ENCODE measurements at places on chromosomes 2 and 18.

DNA sequence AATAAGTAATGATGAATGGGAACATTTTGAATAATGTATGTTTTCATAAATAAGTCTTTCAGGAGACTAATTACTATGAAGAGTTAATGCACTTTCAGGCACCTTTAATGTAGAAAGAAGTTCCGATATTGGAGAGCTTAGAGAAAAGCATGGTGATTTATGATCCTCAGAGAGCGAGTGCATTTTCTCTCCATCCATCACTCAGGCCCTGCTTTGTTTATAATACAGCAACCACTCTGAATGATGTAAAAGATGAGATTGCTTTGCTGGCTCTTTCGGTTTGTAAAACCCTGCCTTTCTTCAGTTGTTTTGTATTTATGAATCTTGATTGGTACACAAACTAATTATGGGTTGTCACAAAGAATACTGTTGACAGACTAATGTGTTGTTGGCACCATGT lies 132.0 kb downstream of the NYAP2 start:
- no peak for DNase-seq

DNA sequence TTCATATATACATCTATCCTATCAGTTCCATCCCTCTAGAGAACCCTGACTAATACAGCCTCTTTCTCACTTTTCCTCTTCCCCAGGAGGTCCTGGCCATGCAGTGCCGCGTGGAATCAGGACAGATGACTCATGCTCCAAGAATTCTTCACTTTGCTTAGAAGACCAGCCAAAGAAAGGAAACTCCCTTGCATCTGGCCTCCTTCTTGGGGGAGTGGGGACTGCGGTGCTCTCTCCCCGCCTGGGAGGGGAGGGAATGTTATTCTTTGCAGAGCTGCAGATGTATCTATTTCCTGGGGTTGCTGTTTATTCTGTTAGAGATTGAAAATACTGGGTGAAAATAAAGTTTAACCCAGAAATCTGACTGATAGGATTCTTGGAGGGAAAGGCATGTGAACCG lies 111.5 kb upstream of the SH3BP4 start:
- peak; percentile 98 for DNase-seq

- DNase-seq = no peak
Observed at GRCh38 chr18:76654577-76654976, 159.5 kb upstream of the ZNF516 start.

- no peak for DNase-seq
Observed at GRCh38 chr2:16051841-16052564, 111.7 kb downstream of the MYCN start.

GRCh38 chr2:41409328-41409727 lies 638.5 kb upstream of the PKDCC start:
- no peak for DNase-seq

DNA sequence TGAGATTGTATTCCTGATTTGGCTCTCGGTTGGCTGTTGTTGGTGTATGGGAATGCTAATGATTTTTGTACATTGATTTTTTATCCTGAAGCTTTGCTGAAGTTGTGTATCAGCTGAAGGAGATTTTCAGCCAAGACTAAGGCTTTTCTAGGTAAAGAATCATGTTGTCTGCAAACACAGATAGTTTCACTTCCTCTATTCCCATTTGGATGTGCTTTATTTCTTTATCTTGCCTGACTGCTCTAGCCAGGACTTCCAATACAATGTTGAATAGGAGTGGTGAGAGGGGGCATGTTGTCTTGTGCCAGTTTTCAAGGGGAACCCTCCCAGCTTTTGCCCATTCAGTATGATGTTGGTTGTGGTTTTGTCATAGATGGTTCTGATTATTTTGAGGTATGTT lies 90.4 kb downstream of the CYP26B1 start:
- DNase-seq = no peak

GRCh38 chr2:31083234-31083993 lies 54.8 kb downstream of the GALNT14 start:
- peak; percentile 94 for DNase-seq

GRCh38 chr2:17583166-17583565 lies 42.7 kb downstream of the VSNL1 start:
- no peak for DNase-seq

DNA sequence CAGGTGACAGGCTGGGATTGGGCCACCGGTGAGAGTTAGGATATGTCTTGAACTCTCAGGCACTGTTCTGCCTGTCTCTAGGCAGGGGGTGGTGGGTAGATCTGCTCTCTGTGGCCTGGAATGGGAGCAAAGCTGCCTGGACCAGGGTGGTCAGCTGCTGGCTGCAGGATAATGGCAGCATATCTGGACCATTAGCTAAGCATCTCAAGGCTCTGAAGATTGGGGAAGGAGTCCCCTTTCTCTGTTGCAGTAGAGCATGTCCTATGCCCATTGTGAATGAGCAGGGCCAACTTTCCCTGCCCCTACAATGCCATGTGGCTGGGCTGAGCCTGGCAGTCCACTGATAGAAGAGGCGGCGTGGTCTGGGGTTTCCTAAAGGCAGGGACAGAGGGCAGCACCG lies 34.6 kb downstream of the LOXHD1 start:
- DNase-seq = no peak

DNA sequence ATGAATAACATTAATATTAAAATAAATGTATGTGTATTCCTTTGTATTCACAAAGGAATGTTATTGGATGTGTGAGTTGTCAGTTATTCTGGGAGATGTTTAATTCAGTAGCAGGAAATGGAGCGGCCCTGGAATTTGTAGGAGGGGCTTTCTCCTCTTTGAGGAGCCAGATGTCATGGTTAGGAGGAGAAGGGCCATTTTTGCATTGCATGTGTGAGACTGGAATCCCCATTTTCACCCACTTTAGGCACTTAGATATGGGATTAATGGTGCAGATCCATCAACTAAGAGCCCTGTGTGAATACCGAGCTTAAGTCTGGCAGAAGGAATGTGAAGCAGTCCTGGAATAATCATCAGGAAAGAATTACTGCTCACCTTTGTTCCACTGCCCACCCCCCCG lies 439.2 kb downstream of the PARD3B start:
- no peak for DNase-seq

GRCh38 chr2:39504790-39505335 lies 67.8 kb upstream of the MAP4K3 start:
- peak; percentile 35 for DNase-seq

DNA sequence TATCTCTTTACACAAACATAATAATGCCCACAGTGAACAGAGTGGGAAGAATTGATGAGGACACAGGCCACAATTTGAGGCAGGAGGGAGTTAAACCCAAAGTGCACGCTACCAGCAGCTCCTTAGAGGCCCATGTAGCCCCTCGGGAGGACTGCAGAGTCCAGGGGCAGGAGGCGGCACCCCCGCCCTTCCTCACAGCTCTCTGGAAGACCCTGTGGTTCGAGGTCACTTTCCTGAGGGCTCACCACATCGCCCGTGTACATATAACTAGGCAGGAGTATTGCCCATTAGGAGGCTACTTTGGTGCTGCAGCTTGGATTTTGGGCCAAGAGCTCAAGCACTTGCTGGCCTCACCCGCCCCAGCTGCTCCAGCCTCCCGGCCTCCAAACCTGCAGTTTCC lies 22.2 kb upstream of the CIDEA start:
- DNase-seq = no peak

DNA sequence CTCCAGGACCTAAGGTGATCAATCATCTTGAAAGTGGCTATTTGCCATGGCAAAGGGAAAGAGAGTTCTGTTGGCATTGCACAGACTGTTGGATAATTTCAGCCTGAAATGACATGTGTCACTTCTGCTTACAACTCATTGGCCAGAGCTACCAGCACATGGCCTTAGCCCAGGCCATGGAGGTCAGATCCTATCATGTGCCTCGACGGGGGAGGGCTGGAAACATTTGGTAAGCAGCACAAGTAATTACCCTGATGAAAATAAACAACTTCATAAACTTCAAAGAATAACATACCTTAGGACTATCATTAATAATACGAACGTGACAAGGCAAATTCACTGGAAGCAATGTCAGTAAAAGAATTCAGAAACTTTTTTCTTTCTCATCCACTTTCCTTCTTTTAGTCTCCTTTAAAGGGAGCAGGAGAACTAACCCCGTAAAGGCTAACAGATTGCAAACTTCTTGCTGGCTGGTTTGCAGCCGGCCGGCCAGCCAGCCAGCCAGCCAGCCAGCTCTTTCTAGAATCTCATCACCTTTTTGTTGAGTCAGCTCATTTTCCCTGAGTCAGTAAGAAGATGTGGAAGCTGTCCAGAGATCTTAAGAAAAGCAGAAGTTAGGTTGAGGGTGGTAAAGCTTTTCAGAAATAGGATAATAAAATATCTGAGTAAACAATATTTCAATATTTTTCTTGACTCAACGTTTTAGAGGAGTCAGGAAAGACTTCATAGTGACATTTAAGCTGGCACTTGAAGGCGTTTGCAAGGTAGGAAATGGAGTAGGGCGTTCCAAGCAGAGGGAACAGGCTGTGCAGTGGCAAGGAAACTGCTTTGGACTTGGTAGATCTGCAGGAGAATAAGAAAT lies 31.9 kb downstream of the CNRIP1 start:
- no peak for DNase-seq

- DNase-seq = peak; percentile 22
Observed at GRCh38 chr2:24824966-24825882, 32.0 kb downstream of the CENPO start.

- no peak for DNase-seq
Observed at GRCh38 chr2:107437807-107438206, 388.9 kb upstream of the RGPD4 start.

GRCh38 chr2:230696670-230697069 lies 16.0 kb upstream of the CAB39 start:
- no peak for DNase-seq

DNA sequence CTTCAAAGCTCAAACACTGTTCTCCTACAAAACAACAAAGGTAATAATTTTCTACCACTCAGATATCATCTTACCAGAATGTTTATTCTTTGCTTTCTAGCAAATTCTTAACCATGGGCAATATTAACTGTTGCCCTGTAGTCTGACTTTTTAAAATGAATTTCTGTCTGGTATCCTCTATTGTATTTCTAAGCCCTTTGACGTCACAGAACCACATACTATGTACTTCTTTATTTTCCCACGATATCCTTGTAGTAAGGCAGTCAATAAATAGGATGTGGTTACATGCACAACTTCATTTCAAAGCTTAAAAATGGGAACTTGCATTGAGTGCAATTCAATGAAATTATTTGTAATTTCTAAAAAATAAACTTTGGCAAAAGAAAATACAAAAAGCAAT lies 58.7 kb downstream of the THADA start:
- no peak for DNase-seq

- peak; percentile 50 for DNase-seq
Observed at GRCh38 chr2:225894236-225894980, 494.9 kb downstream of the NYAP2 start.

- no peak for DNase-seq
Observed at GRCh38 chr2:145304501-145304900, 784.6 kb upstream of the ZEB2 start.

DNA sequence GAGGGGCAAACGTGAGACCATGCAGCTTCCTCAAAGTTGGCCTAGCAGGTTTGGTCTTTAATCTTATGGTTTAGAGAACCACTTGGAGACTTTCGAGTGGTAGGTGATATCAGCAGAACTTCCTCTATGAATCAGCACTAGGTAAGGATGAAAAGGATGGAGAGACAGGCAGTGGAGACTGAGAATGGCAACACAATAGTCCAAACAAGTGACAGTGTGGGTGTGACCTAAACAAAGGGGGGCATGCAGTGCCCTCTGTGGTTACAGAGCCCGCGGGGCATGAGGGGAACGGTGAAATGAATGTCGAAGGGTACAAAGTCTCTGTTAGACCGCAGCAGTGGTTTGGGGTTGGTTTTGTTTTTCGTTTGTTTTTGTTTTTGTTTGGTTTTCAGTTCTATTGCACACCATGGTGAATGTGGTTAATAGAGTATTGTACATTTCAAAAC lies 143.9 kb downstream of the L3MBTL4 start:
- DNase-seq = no peak

DNA sequence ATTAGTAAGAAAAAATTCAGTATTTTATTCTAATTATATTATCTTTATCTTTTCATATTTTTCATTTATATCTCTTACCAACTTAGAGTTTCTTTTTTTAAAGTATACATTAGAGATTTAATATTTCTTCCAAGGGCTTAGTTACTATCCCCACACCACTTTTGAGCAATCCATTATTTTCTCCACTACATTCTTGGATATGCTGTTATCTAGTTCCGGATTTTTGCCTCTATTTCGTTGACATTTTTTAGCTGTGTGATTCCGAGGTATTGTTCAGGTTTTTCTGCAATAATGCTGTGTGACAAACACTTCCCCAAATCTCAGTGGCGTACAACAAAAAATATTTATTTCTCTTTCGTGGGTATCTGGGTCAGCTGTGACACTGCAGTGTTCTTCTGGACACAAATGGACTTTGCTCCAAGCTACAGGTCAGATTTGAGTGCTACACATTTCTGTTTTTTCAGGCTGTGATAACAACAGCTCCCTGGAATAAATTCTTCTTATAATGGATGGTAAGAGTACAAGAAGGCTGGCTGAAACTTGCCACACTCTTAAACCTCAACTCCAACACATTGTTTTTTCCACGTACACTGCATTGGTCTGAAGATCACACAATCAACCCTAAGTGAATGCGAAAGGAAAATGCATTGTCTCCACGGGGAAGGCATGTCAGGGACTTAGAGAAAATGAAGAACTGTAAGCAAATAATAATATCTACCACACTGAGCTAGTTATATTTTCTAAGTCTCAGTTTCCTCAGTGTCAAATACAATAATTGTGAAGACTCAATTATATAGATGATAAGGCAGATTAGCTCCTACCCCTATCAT lies 50.9 kb upstream of the PSMD14 start:
- no peak for DNase-seq

DNA sequence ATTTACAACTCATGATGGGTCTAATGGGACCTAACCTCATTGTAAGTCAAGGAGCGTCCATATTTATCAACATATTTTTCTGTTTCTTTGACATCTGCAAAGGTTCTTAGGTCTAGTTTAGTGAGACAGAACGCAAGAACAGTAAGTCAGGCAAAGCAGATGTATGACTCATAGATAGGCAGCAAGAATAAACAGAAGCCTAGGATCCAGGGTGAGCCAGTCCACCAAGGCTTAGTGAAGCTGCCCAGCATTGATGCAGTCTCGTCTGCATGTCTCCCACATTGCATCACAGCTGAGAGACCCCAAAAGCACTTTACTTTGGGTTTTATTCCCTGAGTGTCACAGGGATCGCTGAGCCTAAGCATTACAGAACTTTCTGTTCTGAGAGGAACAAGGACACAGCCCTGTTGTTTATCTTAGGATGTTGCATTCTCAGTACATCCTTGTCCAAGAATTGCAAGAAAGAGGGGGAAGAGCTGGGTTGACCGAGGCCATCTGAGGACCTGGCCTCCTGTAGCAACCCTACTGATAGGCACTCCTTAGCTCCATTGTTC lies 29.6 kb upstream of the TMEM177 start:
- DNase-seq = no peak

All from ACHN (cell line).